ENCODE measurements at places on chromosomes 4 and X.

- no peak for DNase-seq
Observed at GRCh38 chrX:151912221-151912620, 468 bp upstream of the MAGEA4 start.

DNA sequence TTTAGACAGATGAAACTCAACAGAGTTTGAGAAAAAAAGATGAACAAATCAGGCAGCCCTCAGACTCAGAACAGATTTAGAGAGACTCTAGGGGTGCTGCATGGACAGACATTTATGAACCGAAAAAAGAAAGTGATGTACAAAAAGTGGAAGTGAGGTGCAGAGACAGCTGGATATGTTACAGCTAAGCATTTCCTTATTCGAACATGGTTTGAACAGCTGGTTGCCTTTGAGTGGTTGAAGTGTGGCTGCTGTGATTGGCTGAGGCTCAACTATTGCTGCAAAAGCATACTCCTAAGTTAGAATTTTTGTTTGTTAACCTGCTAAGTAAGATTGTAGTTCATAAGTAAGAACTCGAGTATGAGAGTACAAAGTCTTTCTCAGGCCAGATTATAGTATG is 331.5 kb upstream of the PABPC4L start:
- DNase-seq, result no peak

- DNase-seq, result no peak
Observed at GRCh38 chr4:145909281-145909715, 29.3 kb downstream of the ZNF827 start.

GRCh38 chr4:130178106-130178505 is 1082.2 kb downstream of the C4orf33 start:
- DNase-seq, result no peak

DNA sequence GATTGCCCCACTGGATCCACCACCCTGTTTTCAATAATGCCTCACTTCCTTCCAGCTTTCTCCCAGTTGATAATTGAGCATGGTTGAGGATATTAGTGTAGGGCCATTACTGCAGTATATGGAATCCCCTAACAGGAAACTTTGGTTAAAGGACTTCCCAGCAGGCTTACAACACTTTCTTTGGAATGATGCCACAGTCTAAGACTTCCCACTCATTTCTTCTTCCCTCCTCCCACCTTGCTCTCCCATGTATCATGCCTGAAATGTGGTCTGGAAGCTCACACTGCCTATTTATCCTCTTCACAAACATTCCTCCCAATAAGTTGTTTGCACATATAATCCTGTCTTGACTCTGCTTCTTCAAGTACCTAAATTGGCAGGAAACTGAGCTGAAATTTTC is 863.3 kb downstream of the CENPC start:
- no peak for DNase-seq

- no peak for DNase-seq
Observed at GRCh38 chr4:136241221-136241986, 1290.9 kb downstream of the PCDH18 start.

DNA sequence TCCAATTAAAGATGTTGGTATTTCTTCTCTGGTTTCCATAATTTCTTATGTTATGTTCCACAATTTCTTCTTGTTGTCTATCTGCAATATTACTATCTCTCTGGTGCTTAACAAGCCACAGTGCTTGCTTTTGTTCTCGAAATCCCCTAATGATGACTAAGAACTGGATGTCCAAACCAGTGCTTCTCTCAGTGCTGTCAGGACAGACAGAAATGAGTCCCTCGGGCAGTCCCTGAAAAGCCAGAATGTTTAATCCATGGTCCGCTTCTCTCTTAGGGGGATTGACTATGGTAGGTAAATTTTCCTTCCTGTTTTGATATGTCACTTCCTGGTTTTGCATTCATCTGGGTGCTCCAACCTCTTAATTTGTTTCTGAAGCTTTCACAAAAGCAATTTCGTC is 321.6 kb upstream of the PCDH10 start:
- DNase-seq, result no peak

- no peak for DNase-seq
Observed at GRCh38 chr4:150140774-150141400, 62.6 kb downstream of the DCLK2 start.

DNA sequence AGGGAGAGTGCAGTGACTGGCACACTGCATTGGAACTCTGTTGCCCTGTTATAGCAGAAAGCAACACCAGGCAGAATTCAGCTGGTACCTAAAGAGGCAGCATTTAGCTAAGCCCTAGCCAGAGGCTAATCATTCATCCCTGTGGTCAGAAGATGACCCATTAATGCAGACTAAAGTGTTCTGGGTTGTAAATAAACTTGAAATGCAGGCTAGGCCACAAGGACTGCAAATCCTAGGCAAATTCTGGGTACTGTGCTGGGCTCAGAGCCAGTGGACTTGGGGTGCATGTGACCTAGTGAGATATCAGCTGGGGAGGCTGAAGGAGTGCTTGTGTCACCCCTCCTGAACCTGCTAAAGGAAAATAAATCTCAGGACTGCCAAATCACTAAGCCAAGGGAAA is 91.2 kb downstream of the LPAR4 start:
- DNase-seq, result no peak

- no peak for DNase-seq
Observed at GRCh38 chr4:108512615-108513505, 107.5 kb upstream of the RPL34 start.

DNA sequence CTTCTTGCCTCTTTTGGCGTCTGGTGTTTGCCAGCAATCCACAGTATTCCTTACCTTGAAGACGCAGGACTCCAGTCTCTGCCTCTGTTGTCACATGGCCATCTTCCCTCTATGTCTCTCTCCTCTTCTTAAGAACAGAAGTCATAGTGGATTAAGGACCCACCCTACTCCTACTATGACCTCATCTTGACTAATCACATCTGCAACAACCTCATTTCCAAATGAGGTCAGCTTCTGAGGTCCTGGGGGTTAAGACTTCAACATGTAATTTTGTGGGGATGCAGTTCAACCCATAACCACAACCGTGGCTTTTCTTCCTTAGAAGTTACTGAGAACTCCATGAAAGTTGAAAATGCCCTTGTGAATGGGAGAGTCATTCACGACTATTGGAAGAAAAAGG is 23.3 kb downstream of the TLR8 start:
- DNase-seq, result no peak

GRCh38 chr4:163493643-163494359 is 689 bp upstream of the TMA16 start:
- DNase-seq, result no peak

DNA sequence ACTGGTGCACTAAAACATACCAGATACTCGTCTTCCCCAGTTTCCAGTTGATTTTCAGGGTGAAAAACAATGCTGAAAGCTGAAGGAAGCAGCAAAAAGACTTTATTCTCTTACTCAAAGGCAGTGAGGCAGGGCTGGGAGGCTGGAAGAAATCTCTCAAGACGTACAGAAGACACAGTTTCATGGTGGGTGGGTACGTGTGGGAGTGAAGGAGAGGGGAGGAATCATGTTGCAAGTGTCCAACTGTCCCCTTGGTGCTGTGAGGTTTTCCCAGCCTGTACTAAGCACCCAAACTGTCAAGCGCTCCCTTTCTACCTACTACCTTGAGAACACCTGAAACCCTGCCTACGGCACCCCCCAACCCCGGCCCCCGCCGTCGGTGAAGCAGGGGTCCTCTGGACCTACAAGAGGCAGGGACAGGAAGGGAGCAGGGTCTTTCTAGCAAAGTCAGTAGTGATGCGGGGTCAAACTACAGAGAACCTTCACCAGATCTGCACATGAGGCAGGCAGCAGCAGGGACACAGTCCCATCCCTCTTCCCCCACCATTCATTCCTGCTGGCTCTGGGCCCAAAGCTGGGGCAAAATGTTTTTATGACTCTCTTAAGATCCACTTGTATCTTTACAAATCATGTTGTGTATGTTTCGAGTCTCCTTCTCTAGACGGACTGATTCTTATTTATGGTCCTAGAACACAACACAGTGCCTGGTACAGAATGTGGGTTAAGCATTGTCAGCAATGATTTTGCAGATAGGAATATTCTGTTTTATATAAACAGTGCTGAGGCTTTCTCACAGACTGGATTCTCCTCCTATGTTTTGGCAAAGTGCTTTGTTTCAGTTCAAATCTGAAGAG is 2.4 kb upstream of the SETD7 start:
- no peak for DNase-seq

Data from NCI-H774 (cell line).